ENCODE measurements at places on chromosomes 7 and 10.

DNA sequence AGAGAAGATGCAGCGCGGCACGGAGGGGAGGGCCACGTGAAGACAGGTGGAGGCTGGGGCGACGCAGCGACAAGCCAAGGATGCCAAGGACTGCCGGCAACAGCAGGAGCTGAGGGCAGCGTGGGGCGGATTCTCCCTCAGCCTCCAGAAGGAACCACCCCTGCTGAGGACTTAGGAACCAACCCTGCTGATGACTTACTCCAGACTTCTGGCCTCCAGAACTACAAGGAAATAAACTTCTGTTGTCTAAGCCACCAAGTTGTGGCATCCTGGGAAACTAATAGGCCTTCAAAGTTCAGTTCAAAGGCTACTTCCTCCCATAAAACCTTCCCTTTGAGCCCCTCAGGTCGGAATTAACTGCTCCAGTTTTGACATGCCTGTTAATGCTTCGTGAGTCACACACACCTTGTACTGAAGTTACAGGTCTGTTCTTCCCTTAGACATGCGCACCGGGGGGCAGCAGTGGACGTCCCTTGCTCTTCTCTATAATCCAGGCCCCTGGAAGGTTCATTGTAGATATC is 88.4 kb upstream of the RHEB start:
- no peak for DNase-seq

DNA sequence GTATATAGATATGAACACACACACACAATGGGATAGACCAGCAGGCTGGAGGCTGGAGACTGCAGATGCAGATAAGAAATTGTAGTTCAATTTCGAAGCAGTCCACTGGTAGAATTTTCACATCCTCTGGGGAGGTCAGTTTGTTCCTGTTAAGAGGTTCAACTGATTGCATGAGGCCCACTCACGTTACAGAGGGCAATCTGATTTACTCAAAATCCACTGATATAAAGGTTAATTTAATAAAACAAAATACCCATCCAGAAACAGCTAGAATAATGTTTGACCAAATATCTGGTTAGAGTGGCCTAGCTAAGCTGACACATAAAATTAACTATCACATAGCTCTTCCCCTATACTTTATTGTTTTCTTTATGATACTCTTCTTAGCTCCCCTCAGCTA is 162.9 kb upstream of the SMIM30 start:
- DNase-seq = no peak

- no peak for DNase-seq
Measured at GRCh38 chr10:132443605-132443982, 46.6 kb downstream of the PWWP2B start.

DNA sequence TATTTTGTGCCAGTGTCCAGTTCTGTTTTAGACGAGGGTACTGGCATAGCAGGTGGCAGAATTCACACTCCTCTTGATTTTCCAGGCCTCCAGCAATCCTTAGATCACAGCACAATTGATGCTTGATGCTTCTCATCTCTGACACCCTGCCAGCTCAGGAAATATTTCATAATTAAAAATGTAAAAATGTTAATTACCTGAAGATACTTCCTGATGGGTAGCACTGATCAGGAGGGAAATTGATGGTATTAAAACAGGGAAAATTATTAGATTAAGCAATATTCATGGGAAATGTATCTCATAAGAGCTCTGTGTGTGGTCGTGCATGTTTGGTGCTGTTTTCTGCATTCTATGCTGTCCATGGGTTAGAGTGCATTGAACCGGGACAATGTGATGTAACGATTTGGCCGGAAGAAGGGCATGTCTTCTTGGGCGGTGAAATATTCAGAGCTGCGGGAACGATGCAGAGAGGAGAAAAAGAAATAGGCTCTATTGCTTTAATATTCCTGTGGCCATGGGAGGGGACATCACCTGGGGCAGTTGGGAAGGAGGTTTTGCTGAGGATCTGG is 43.7 kb upstream of the MKI67 start:
- DNase-seq = no peak

DNA sequence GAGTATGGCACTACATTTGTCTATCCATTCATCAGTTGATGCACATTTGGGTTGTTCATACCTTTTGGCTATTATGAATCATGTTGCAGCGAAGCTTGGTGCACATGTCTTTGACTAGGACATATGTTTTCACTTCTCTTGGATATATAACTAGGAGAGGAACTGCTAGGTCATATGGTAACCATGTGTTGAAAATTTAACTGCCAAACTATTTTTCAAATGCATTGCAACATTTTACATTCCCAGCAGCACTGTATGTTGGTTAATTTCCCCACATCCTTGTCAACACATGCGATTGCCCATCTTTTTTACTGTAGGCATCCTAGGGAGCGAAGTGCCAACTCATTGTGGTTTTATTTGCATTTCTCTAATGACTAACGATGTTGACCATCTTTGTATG is 183.4 kb downstream of the PRKCQ start:
- peak; percentile 44 for DNase-seq

GRCh38 chr7:130363026-130363847 is 17.1 kb upstream of the CPA1 start:
- DNase-seq = no peak

DNA sequence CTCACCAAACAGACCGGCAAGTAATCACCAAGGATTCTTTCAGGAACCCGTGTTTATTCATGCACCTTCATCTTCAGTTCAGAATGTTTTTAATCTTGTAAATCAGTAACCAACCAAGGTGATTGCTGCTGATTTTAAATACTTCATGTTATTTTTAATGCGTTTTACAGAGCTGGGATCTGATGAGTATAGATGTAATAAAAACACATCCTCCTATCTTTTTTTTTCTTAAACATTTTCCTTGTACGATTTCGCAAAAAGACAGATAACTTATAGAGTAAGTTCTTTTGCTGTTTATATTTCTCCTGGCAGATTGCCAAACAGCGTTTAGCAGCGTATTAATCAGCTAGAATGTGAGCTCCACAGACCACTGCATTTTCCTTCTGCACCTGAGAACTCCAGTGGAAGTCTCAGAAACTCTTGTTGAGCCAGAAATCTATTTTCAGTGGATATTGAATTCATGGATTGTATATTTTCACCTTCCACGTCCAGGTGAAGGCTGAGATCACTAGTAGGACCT is 397.8 kb upstream of the NRP1 start:
- DNase-seq = no peak

Measured in NCI-H2081 (cell line).